ENCODE measurements at places on chromosomes 2 and 18.

GRCh38 chr2:25274868-25275574, 66.7 kb downstream of the DNMT3A start:
- peak; percentile 80 for DNase-seq

- DNase-seq = no peak
These were observed 69.6 kb downstream of the ACVR1 start for GRCh38 chr2:157806426-157807077.

- no peak for DNase-seq
These were observed 390.3 kb upstream of the MYT1L start for GRCh38 chr2:2721296-2721835.

DNA sequence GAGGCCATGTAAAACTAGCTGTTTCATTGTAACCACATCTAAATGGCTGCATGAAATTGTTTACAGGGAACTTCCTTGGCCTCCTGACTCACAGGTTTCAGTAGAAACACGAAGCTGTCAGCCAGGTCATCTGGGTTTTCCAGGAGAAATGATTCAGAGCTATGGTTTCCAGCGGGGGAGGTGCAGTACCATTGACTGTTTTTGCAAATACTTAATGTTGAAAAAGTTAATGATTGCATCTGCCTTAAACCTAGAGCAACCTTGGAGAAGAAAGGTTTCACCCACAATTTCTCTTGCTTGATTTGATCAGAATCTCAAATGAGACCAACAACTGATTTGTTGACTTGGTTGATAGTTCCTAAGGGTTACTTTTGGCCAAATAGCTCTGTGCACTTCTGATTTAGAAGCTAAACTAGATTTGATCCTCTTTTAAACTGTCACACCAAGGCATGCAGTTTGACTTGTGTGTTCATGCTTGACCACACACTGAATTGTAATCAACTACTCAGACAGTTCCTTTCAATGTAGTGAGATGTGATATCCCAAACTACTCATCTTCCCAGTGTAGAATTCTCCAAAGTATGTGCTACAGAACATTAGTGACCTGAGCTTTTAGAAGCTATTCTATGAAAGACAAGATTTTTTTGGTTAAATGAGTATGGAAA, 193.5 kb upstream of the CHST9 start:
- DNase-seq = no peak

- no peak for DNase-seq
These were observed 320.8 kb downstream of the AFF3 start for GRCh38 chr2:99821572-99821971.

- no peak for DNase-seq
These were observed 40.3 kb upstream of the MGAT4A start for GRCh38 chr2:98771264-98771663.

DNA sequence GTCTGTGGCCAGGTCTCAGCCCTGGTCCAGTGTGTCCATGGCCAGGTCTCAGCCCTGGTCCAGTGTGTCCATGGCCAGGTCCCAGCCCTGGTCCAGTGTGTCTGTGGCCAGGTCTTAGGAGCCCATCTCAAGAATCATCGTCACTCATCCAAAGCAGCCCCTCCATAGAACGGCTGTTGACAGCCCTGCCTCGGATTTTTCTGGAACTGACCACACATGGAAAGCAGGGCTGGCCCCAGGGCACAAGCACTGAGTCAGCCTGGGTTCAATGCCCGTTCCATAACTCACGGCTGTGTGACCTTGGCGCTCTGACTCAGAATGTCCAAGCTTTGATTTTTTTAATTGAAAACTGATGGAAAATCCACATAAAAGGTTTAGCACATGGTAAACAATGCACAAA, 59.9 kb upstream of the SNTG2 start:
- DNase-seq = peak; percentile 41

DNA sequence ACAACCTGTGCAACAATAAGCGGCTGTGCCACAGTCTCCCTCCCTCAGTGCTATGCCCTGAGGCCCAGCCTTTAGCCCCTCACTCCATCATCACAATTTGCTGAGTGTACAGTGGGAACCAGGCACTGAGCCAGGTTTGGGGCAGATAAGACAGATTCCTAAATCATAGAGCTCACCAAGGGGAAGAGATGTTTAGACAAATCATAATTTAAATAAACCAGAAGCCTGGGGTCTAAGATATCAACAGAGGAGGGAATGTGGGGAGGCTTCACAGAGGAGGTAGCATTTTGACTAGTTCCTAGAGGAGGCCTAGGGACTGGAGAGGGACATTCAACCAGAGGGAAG, 139.3 kb upstream of the EPAS1 start:
- DNase-seq = no peak

DNA sequence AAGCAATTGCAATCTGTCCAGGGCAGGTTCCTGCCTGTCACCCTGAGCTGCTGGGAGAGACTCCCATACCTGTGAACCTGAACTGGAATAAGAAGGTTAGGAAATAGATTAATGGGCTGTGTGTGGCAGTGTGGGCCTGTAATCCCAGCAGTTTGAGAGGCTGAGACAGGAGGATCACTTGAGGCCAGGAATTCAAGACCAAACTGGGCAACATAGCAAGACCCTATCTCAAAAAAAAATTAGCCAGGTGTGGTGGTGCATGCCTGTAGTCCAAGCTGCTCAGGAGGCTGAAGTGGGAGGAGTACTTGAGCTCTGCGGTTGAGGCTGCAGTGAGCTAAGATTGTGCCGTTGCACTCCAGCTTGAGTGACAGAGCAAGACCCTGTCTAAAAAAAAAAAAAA, 127.7 kb upstream of the DSEL start:
- DNase-seq = no peak

- DNase-seq = no peak
These were observed 59.9 kb downstream of the DYM start for GRCh38 chr18:49400398-49401072.

DNA sequence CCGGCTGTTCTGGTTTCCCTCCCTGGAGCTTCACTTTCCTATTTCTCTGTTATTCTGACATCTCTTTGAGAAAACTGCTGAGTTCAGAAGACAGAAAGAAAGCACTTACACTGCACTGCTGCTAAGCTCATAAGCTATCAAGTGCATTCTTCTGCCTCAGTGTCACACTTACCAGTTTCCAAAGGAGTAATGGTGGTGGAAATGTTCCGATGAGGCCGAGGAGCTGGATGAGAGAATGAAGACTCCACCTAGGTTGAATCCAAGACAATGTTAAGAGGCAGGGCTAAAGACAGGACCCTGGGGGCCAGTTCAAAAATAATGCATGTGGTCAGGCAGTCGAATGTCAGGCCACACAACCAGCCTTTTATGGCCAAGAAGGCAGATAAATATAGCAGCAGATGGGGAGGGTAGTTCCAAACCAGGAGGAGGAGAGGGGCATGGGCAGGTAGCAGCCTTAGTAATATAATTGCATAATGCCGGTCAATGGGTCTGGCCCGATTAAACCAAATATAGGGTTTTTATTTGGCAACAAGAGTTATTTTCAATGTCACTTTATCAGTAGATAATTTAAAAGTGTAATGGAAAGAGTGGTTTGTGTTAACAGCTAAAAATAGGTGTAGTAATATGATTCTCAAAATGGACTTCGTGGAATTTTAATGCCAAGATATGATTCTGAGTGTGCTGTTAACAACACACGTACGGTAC, at the start of gene MYOM1:
Gene MYOM1 (minus strand): TSS at position 338 of the 705 bp plus-strand sequence. CDS start 4,745 bp downstream, outside the sequence.
- no peak for DNase-seq

DNA sequence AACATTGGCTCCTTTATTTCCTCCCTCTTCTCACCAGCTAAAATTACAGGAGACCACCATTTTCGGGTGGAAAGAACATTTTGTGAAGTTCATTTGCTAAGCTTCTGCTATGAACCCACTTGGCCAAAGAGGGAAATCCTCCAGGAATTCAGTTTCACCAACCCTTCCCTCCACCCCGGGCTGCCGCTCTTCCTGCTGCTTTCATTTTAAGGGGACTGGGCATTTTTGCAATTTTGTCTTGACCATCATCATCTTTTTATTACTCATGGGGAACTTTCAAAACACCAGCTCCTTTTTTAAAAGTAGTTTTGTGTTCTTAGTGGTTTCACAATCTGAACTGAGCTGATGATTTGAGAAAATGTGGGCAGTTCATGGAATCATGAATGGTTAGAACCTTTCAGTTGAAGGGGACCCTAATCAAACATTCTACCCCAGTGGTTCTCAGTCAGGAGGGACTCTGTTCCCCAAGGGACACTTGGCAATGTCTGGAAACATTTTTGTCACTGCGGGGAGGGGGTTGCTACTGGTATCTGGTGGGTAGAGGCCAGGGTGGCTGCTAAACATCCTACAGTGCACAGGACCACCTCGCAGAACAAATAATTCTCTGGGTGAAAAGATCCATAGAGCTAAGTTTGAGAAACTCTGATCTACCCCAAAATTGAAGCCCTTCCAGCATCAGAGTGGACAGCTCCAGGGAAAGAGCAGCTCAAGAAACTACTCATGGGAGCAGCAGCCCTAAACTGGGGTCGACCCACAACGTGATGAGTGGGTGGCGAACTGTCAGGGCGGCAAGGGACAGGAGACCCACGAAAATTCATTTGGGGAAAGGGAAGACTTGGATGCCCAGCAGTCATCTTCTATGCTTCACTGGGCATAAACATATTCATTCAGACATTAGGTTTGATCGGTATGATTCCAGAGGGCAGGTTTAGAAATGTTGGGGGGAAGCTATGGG, 92.9 kb downstream of the ACKR3 start:
- DNase-seq = peak; percentile 15

GRCh38 chr2:212726403-212726802, 187.8 kb upstream of the ERBB4 start:
- DNase-seq = no peak

GRCh38 chr2:180115269-180115668, 108.2 kb upstream of the CWC22 start:
- no peak for DNase-seq

DNA sequence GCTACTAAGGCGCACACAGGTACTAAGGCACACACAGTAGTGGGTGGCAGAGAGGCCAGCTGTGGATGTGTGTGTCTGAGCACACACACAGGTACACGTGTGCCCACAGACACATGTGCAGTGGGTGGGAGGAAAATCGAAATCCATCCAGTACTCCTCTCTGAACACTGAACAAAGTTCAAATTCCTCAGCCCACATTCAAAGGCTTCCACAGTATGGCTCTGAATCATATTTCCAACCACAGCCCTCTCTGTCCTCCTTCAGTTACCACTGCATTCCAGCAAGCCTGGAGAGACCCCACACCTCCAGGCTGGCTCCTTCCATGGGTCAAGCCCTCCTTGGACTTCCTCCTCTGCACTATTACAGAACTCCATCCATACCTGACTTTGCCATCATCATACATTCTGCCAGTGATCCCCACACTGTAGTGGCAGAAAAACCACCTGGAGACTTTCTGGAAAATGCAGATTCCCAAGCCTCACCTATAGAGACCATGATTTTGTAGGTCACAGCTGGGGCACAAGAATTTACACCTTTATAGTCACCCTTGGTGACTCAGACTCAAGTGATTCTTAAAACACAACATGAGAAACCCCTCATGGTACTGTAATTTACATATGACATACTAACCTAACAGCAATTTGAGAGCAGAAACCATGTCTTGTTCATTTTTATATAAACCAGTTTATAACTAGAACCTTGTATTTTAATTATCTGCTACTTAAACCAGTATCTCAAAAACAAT, 31.4 kb downstream of the EPG5 start:
- no peak for DNase-seq

GRCh38 chr2:174495365-174496012, 8.7 kb upstream of the GPR155 start:
- DNase-seq = no peak

DNA sequence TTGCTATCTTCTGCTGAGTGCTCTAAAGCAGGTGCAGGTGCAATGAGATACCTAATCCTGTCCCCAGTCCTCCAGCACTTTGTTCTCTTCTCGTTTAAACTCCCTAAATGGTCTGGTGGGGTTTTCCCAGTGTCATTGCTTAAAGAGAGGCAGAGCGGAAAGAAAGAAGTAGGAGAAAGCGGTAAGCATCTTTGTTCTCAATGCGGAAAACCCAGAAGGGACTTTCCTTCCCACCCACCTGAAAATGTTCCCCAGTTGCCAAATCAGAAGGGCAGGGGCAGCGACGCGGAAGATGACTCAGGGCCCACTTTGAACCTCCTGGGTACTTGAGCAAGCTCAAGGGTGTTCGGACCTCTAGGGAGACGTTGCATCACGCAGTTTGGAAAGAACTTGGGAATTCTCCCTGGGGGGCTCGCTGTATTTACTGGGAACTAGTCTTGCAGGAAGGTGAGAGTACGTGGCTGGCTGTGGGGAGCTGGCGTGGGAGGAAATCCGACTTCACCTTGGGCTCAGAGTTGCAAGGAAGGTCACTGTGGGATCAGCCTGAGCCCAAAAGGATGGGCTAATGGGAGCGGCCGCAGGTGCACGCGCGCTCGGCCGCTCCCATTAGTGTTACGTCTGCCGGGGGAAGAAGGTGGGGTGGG, 589 bp upstream of the SGPP2 start:
- DNase-seq = peak; percentile 71

- DNase-seq = no peak
These were observed 42.8 kb downstream of the SCRN3 start for GRCh38 chr2:174438146-174438886.

- DNase-seq = no peak
These were observed 635 bp downstream of the SETBP1 start for GRCh38 chr18:44681076-44681970.

- DNase-seq = peak; percentile 75
These were observed 18.2 kb upstream of the PCBP1 start for GRCh38 chr2:70069049-70069448.

- DNase-seq = no peak
These were observed 277.5 kb downstream of the AFF3 start for GRCh38 chr2:99864561-99865553.

GRCh38 chr18:53489266-53489665, 735.2 kb downstream of the MBD2 start:
- no peak for DNase-seq

GRCh38 chr2:39481611-39482010, 44.5 kb upstream of the MAP4K3 start:
- no peak for DNase-seq

DNA sequence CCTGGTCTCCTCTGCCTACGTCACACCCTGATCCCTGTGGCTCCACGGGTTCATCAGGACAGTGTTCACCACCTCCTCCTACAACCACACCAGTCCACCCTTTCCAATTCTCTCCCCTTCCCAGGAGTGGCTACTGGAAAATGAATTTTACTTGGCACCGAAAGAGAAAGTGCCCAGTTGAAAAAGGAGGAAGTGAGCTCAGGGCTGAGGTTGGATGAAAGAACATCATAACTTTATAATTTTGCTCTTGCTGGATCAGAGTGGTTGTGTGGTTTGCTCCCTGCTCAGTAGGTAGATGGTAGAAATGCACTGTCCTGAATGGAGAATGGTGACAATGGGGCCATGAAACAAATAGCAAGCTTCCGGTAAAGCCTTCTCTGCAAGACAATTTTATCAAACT, 140.3 kb upstream of the DDX18 start:
- no peak for DNase-seq

- DNase-seq = no peak
These were observed 2071.3 kb upstream of the CELF4 start for GRCh38 chr18:39636931-39637330.
